Stomach (tissue), 19 donors: ENCODE measurements at places on chromosomes 1 and 21.
A peak's percentile ranks its signal among the peaks of the same experiment; 100 is the strongest.

DNA sequence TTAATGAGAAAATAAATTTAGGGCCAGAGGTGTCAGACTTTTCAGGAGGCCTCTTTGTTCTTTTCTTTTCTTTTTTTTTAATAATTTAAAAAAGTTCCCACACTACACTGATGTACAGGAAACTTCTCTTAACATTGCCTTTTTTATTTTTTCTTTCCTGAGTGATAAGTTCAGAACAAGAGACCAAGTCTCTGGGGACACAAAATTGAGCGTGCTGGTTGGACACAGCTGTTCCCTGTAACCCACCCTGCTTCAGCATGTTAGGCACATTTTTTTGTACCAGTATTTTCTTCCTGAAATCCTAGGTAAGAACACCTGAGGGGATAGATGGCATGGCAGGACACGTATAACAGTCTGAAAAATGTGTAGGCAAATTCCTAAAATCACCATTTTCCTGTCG is 50.1 kb downstream of the PBX1 start:
- no peak for DNase-seq

GRCh38 chr21:20106368-20106767 is 891.8 kb upstream of the NCAM2 start:
- DNase-seq = no peak

- no peak for DNase-seq
Measured at GRCh38 chr1:94326329-94326728, 88.9 kb upstream of the ARHGAP29 start.

DNA sequence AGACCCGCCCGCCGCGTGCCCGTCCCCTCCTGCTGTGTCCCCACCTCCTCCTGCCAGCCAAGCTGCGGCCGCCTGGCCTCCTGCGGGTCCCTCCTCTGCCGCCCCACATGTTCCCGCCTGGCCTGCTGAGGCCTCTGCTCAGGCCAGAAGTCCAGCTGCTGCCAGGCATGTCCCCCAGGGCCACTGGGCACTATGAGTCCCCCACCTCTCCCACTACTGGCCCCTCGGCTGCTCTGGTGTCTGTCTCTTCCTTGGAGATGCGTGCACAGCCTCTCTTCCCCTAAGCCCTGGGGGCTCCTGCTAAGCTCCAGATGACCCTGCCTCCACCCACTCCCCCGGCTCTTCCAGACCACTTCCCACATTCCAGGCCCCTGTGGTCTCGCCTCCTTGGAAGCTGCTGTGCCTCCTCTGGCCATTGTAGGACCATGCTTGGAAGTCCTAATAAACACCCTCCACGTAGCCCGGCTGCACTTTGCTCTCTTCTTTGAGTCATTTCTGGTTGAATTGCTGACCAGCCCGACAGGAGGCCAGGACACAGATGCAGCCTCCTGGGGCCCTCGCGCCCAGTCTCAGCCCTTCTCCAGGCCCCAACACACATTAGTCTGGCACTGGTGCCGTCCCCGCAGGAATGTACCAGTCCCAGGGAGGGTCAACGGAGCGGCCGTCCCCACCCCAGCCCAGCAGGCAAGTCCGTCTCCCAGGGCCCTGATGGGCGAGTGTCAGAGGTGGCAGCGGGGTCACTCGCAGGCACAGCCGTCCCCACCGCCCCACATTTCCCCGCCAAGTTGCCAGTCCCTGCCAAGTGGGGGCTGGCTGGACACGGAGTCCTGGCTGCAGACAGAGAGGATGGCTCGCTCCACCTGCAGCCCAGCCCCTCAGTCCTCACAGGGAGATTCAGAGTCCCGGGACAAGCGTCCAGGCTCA is 1.1 kb downstream of the KRTAP10-12 start:
- no peak for DNase-seq

- no peak for DNase-seq
Measured at GRCh38 chr1:97252076-97252475, 530.5 kb downstream of the PTBP2 start.

DNA sequence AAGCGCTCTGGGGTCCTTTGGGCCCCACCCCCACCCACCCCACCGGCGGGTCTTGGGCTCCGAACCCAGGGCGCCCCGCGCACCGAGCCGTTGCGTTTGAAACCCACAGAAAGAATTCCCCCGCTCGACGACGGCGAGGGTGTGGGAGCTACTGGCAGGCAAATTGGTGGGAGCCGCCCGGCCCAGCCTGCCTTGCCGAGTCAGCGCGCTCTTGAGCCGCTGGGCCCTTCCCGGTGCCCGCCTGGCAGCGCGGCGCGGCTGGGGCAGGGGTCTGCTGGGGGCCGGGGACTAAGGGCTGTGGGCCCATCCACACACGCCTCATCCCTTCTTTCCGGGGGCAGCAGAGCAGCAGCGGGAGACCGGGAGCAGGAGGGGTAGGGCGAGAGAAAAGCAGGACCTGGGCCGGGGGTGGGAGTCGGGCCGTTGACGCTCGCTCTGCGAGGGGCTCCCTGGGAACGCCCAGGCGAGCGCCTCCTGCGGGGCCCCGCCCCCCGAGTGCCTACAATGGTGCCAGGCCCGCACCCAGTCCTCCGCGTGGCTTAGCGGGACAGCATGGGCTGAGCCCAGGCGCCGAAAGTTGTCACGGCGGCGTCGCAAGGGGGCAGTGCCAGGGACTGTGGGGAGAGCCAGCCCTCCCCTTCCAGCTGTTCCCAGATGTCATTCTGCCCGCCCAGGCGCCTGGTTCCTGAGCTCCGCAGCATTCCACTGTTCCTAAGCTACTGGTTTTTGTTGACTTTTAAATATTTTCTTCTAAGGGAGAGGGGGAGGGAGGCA is at the start of gene C1orf94:
Gene C1orf94 (plus strand): TSS at position 78 of the 774 bp plus-strand sequence. CDS start 883 bp downstream, outside the sequence.
- DNase-seq = peak; percentile 18

DNA sequence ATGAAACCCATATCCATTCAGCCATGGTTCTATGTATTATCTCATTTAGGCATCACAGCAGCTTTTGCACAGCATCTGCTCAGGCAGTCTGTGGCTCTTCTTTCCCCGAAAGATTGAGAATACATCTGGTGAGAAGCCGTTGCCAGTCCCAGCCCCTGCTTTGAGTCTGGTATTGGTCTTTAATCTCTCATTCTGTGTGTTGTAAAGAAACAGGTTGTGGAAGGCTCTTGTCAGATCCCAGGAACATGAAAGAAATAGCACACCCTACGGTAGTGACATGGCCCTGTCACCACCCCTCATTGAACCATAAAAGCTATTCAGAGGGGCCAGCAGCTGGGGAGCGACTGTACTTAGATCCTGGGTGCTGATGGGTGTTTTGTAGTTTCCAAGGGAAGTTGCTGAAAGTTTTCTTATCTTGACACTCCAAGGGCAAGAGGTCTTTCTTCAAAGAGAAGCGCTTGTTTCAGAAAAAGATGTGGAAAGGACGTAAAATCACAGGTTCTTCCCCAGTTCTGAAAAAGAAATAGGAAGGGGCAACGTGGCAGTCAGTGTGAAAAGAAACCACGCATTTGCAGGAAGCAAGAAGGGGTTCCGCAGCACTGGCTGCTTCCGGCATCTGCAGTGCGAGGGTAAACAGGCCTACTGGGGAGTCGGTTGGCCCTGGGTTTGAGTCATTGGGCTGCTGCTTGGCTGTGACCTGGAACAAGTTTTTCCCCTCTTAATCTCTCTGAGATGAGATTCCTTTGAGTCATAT is 145.0 kb downstream of the DHRS3 start:
- DNase-seq = no peak

GRCh38 chr1:171566467-171566866 is 55.6 kb upstream of the MYOCOS start:
- no peak for DNase-seq

GRCh38 chr21:31531967-31532366 is 127.5 kb upstream of the SOD1 start:
- no peak for DNase-seq

- DNase-seq = no peak
Measured at GRCh38 chr1:229757226-229757625, 131.2 kb downstream of the URB2 start.

- DNase-seq = peak; percentile 75
Measured at GRCh38 chr1:178536844-178537371, 24.0 kb downstream of the TEX35 start.

DNA sequence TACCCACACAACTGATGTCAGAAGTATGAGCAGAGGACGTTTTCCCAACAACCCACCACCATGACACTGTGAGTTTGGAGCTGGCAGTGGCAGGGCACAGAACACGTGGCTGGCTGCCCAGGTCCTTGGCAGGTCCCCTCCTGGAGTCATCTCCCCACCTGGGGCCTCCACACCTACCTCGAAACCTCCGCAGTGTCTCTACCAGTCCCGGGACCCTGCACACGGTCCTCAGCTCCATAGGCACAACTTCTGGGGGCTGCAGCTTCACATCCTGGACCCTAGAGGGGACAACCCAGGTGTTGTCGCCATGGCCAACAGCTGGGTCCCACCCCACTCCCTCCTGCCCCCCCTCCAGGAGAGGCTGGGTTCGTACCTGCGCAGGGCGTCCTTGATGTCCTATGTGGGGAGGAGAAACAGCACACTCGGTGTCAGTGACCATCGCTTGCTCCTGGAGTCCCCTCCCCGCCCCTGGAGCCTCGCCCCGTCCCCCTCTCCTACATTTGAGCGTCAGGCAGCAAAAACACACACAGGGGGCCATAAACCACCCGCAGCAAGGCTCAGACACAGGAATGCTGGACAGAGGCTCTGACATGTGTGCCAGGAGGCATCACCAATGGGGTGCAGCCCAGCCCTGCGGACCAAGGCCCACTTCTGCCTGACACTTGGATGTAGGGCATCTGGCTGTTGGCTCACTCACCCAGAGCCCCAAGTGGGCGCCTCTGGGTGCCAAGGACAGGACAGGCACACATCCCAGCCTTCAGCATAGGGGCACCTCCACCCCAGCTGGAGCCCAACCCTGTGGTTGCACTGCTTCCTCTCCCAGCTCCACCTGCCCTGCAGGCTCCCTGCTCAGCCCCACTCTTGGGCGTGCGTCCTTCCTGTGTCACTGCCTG is 9.6 kb downstream of the TRIM11 start:
- DNase-seq = no peak

DNA sequence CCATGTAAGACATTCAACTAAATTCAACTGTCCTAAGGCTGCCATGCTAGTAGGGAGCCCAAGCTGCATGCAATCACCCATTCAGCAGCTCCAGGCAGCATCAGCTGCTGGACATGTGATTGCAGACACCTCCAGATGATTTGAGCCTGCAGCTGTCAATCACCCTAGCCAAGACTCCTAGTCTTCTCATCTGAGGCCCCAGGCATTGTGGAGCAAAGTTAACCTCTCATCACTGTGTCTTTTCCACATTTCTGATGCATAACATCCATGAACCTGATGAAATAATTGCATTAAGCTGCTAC is 5.6 kb upstream of the CDC42BPA start:
- DNase-seq = no peak

DNA sequence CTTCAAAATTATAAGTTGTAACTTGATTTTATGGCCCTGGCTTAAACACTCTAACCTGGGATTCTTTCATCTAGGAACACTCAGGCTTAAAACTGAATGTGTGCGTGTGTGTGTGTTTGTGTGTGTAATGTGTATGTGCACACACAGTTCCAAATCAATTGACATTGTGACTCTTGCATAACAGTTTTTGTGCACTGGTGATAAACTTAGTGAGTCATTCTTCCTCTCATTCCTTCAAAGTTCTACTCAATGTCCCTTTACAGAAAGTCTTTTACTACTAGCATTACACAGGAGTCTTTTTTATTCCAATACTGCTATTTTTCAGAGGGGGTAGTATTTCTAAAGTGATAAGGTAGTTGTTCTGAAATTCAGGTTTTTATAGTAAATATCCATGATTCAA is 943.6 kb downstream of the KCNT2 start:
- no peak for DNase-seq

- no peak for DNase-seq
Measured at GRCh38 chr1:187185389-187185788, 356.6 kb downstream of the PLA2G4A start.

DNA sequence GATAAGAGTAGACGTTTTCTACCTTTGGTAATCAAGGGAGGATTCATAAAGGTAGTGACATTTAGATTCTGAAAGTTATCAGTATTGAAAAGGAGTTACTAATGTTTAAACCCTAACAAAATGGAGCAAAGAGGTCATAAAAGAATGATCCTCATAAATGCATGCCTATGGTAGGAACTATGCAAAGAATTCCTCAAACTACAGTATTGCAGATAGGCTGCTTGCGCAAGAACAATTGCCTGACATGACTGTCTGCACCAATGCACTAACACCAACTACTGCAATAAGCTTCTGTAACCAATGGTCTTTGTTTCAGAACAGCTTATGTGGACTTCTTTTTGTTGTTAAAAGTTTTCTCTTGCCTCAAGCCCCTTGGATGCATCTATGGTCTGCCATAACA is 597.3 kb upstream of the ADGRL4 start:
- no peak for DNase-seq

GRCh38 chr1:93616996-93617669 is 64.5 kb downstream of the BCAR3 start:
- DNase-seq = peak; percentile 79

DNA sequence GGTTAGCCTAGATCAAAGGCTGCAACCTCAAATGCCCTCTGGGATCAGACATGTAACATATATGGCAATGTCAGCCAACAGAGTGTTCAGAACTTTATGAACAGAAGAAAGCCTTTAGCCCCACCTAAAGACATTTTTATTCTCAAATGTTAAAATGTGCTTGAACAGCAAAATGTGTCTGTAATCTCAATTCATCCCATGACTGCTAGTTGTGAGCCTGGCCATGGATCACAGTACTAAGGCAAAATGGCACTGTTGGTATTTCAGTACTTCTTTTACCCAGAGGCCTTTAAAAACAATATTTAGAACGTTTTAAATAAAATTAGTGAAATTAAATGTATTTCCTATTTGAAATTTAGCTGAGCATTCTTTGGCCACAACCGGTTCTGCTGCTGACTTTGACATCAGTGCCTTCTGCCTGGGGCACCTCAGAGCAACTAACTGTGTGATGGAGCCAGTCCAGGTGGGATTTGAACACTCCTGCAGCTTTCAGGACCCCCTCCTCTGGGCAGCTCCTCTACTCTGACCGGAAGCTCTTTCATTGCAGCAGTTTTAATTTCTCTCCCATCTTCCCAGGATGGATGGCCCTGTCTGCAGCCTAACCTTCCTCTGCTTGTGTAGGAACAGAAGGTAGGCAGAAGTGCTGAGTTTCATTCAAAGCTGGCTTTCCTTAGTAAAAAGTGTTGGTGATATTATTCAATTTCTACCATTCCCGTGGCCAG is 68.3 kb upstream of the NFIA start:
- no peak for DNase-seq

- DNase-seq = peak; percentile 80
Measured at GRCh38 chr1:166166698-166167571, at the start of gene FAM78B. FAM78B (minus strand) TSS chr1:166167001; CDS start chr1:166166248, 753 bp downstream.
